Activated CD4-positive, alpha-beta T cell treated with anti-CD3 and anti-CD28 coated beads for 1 hour (primary cell): ENCODE measurements at places on chromosomes 2 and 18.

GRCh38 chr2:46270384-46270783 lies 26.8 kb upstream of the EPAS1 start:
- no peak for DNase-seq

DNA sequence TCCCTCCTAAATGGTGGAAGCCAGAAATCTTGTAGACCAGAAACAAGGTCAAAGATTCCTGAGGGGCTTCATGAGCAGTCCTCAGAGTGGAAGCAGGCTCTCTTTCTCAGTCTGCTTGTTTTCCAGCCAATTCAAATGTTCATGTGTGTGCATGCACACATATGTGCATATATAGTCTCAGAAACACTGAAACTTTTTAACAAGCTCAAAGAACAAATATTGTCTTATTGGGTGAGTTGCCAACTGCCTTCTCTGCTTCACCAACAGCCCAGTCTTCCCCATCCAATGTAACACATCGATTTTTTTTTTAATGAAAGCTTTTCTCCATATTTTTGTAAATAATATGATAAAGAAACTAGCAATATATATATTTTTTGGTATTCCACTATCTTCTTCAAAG lies 3.7 kb downstream of the CACNB4 start:
- DNase-seq, result no peak

GRCh38 chr2:240411261-240412160 lies 24.0 kb upstream of the GPC1 start:
- no peak for DNase-seq

DNA sequence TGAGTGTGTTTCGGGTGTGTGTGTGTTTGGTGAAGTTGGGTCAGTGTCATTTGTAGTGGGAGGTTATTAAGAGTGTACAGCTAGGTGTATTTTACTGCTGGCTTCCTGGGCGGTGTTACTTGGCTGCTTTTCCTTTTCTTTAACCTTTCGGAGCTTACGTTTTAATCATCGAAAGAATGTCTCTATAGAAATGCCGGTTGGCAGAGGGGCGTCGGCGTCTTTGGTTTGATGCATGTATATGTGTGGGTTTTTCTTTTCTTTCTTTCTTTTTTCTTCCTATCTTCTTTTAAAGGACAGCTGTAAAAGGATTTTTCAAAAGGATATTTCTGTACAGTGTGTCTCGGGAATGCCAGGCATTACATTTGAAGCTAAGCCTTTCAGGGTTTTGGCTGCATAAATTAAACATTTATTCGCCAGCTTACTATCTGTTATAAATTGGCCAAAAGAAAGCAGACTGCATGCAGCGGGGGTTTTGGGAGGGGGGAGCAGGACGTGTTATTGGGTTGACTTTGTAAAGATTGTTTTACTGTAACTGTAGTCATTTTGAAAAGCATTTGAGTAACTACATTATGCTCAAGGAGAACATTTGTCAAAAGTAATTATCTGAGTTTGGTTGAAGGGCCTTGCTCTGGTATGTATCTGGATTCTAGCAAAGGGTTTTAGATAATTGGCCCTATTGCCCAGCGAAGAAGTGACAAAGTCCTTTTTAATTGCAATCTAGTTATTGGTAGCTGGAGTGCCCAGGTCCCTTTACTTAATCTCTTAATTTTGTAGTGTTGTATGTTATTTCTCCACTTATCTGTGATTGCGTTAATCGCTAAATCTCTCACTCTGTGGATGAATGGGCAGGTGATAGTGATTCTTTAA lies 1.6 kb downstream of the ASXL3 start:
- DNase-seq, result no peak

DNA sequence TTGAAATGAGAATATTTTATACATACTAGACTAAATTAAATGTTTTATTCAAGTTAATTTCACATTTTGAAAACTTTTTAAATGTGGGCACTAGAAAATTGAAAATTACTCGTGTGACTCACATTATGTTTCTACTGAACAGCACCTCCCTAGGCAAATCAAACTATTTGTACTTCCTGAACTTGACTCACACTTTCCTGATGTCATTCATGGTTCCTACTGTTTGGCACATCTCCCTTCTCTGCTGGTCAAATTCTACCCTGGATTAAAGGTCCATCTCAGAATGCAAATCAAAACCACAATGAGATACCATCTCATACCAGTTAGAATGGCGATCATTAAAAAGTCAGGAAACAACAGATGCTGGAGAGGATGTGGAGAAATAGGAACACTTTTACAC lies 16.7 kb downstream of the LHCGR start:
- no peak for DNase-seq

DNA sequence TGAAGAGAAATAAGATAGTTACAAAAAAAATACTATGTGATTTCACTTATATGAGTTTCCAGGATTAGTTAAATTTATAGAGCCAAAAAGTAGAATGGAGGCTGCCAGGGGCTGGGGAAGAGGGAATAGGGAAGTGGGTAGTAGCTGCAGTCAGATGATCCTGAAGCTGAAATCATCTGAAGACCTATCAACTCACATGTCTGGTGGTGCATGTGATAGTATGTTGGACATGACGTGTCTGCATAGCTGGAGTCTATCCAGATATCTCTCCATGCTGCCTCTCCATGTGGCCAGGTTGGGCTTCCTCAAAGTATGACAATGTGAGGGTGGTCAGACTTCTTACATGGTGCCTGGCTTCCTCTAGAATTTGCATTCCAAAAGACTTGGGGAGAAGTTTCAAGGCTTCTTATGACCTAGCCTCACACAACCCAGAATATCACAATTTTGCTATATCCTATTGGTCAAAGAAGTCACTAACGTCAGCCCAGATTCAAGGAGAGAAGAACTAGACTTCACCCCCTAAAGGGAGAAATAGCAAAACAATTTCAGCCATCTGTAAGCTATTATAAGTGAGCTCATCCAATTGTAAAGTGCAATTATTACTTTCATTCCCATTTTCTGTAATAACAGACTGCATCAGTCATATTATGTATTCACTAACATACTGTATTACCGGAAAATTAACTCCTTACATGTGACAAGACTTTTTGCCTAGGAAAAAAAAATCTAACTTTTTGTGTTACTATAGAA lies 14.0 kb upstream of the ZNF396 start:
- no peak for DNase-seq

- no peak for DNase-seq
These were observed 18.3 kb downstream of the B4GALT6 start for GRCh38 chr18:31666055-31666454.

GRCh38 chr18:53056064-53056463 lies 716.1 kb downstream of the DCC start:
- DNase-seq, result no peak

DNA sequence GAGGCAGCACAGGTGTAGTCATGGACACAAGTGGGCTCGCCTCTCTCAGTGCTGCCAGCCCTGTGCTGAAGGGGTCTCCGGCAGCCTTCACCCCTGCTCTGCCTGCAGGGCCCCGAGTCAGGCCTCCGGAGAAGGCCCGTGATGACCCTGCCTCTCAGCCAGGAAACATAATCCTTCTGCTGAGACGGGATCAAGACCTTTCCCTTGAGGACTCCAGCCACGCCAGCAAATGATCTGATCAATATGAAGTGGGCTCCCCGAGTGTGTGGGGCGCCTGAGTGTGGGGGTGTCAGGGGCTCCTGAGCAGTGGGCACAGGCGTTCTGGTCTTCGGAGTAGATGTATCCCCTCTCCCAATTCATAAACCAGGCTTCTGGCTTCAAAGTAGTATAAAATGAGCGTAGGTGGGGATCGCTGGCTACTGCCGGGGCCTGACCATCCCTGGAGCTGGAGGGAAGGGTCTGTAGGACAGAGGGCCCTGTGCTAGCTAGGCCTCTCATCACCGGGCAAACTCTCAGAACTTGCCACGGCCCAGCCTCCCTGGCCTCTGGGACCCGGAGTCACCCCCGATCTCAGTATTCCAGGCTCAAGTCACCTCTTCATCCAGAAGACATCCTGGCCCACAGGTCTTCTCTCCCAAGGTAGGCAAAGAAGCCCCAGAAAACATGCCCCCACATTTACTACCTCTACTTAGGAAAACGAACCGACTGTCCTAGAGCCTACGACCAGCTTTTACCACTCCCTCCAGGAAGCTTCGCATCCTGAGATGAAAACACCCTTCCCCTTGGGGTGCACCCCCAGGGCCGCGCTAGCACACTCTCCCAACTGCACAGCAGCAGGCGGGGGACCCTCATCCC lies 33.6 kb downstream of the CRACDL start:
- DNase-seq, result no peak

GRCh38 chr2:150391779-150392178 lies 95.7 kb downstream of the RND3 start:
- DNase-seq, result no peak

- DNase-seq, result no peak
These were observed 32.0 kb upstream of the STPG4 start for GRCh38 chr2:47187069-47187468.

- no peak for DNase-seq
These were observed 229.5 kb upstream of the ZC3H15 start for GRCh38 chr2:186256540-186256939.
